ENCODE measurements at places on chromosomes 12 and 14. TPM values are rescaled to one million over a fixed set of nuclear protein-coding genes. Genes with fewer than 3 reads are reported as not detected.

DNA sequence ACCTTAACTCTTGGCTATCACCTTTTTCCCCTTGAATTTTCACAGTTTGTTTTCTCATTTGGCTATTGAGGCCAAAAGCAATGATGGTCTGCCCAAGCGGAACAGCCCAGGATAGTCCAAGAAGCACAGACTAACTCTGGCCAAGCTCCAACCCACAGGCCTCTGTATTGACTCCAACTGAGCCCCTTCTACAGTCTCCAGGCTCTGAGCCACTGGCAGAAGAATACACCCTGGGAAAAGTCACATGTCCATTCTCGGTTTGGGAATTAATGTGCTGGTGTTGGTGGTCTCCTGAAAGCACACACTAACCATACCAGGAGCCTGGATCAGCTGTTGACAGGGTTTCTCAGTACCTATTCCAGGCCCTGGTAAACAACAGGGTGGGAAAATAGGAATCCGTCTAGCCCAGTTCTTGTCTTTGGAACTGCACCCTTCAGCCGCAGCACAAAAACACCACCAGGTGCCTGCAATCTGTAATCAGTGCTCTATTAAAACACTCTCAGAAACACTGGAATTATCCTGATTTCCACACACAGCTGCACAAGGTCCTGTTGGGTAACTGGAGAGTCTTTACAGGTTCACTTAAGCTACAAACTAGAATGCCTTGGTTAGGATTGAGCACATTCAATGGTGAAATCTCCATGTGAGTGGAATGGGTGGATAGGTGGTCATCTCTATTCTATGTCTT is 63.6 kb downstream of the STXBP6 start:
- no peak for DNase-seq

GRCh38 chr14:51507906-51508511 is 143.7 kb upstream of the FRMD6 start:
- peak; percentile 13 for DNase-seq

DNA sequence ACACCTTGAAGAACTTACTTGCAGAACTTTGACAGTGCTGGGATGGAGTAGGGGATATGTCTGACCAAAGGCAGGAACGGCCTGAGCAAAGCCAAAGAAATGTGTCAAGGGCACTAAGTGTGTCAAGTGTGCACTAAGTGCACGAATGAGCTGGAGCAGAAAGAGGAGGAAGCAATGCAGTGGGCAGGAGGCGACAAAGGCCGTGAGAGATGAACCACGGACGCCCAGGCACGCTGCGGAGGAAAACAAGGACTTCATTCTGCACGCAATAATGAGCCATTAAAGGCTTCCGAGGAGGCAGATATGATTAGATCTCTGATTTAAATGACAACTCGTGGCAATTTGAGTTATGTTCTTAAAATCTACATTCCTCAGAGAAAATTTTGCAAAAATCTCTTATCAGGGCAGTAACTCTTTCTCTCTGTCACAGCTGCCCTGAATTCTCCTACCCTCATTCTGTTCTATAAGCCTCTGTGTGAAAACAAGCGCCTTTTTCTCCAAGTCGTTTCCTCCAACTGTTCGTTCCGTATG is 25.3 kb downstream of the GRIN2B start:
- no peak for DNase-seq

Gene SSPN
- 0.31 TPM for total RNA-seq

GRCh38 chr12:76820888-76821482 is 57.1 kb downstream of the ZDHHC17 start:
- DNase-seq: peak; percentile 39

Gene SCNN1A
- 28.5 TPM for total RNA-seq

Gene CCDC177
- total RNA-seq: 0.17 TPM

GRCh38 chr12:83769151-83769550 is 1082.4 kb downstream of the TMTC2 start:
- no peak for DNase-seq

DNA sequence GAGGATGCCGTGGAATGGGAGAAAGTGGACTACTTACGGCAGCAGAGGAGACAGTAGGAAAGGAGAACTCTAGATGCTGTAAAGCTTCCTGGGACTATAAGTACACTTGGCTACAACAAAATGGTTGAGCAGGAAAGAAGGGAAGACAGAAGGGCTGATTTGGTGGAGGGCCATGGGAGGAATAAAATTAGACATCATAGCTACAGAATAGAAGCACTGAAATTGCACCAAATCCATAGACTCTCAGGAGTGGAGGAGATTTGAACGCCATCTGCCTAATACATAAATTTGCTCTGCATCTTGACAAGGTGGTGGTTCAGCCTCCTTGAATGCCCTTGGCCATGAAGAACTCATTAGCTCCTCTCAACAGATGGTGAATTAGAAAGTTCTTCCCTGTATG is 16.3 kb upstream of the DCP1B start:
- no peak for DNase-seq

DNA sequence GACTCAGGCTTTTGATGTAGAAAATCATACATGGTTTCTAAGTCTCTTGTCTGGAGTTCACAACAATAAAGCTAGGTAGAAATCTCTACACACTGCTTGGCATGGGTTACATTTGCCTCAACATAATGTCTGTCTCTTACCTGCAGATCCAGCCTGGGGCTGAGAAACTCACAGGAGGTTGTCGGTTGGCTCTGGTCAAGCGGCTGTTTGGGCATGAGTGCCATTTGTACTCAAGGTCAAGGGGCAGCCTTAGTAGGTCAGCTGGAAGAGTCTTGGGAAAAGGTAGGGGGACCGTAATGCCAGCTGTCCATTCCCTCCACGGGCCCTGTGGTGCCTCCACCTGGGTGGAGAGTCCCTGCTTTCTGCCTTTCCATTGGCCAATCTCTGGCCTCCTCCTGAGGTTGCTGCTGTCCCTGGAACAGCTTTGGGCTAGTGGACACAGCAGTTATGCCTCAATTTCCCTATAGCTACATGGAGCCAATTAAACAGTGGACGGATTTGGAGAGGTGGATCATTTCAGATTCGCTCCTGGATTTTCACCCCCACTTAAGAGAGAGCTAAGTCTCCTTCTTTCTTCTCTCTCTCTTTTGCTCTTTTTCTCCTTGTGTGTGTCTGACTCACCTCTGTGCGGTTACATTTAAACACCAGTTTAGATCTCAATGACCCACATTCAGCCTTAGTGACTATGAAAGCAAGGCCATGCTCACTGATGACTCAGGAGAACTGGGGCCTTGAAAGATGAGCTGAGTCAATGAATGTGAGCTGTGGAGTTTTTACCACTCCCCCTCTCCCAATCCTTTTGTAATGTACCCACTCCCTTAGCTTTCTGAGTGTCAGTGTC is 132.8 kb upstream of the HIF1A start:
- DNase-seq: no peak

- no peak for DNase-seq
Measured at GRCh38 chr12:107469011-107469410, 216.6 kb upstream of the PWP1 start.

DNA sequence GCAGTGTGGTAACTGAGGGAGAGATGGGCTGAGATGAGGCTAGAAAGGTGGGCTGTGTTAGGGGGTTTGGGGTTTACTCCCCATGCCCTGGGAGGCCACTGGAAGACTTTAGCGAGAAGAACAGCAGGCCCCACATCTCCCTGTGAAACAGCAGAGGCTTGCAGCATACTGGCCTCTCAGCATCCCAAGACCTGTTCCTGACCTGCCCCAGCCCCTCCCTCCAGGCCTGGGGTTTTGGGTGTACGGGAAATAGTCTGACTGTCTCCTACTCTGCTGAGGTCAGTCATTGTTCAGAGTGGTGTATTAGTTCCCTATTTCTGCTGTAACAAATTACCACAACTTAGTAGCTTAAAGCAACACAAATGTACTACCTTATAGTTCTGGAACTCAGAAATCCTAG is 103.5 kb upstream of the HIF1A start:
- no peak for DNase-seq

- DNase-seq: peak; percentile 85
Measured at GRCh38 chr12:131642101-131642540, 68.8 kb upstream of the SFSWAP start.

- DNase-seq: no peak
Measured at GRCh38 chr14:32683679-32684078, 255.0 kb upstream of the NPAS3 start.

- no peak for DNase-seq
Measured at GRCh38 chr12:92138626-92139025, 7.0 kb downstream of the BTG1 start.

GRCh38 chr12:84247931-84248330 is 664.7 kb downstream of the SLC6A15 start:
- DNase-seq: no peak

DNA sequence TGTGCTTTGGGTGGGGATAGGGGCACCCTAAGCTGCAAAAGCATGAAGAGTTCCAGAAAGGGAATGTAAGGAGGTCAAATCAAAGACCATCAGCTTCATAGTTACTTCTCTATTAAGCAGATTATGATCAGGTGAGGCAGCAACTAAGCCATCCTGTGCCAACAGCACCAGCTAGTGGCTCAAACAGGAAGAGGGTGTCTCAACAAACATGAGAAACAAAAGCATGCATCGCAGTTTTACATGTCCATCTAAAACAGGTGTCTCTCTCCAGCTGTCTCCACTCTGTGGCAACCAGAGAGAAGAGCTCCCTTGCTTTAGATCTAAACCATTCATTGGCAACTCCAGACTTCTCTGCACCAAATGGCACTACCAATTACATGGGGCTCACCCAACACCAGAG is 52.9 kb downstream of the ACTN1 start:
- peak; percentile 66 for DNase-seq

- DNase-seq: no peak
Measured at GRCh38 chr14:22845821-22846625, 9.6 kb downstream of the MMP14 start.

Gene SERPINA12
- not detected for total RNA-seq

DNA sequence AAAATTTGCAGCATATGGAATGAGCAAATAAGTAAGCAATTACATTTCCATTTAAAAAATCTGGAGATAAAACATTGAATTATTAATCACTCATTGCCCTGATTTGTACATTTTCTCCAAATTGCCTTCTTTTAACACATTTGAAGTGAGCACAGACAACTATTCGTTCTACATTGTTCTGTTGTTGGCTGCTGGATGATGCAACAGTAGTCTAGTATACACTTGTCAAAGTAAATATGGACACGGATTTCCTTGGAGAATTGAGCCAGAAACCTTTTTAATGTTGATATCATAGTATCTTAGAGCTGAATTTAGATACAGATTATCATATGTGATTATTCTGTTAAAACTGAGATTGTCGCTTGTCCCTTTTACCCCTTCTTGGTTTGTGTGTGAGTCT is 188.2 kb downstream of the FUT8 start:
- DNase-seq: no peak

Gene CAPZA3
- total RNA-seq: not detected

GRCh38 chr12:123010110-123010509 is 29.6 kb downstream of the ARL6IP4 start:
- DNase-seq: no peak

Gene DLK1
- 1.5 TPM for total RNA-seq

- DNase-seq: no peak
Measured at GRCh38 chr12:93743999-93744689, 67.0 kb downstream of the CRADD start.

DNA sequence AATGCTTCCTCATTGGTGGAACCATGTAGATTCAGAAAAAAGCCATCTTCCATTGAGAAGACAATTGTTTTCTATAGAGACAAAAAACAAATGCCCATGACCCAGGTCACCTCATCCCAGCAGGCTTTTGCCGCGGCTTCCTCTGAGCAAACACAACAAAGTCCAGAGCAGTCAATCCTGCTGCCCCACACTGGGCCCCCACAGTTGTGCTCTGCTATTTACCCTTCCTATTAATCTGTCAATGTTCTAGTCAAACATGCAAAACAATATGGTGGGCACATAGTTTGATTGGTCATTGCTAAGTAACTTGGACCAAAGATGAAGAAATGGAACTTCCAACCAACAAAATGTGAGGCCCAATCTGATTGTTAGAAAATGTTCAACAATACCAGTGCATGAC is 20.7 kb downstream of the C12orf42 start:
- no peak for DNase-seq

GRCh38 chr12:54650889-54651288 is 2.7 kb upstream of the DCD start:
- no peak for DNase-seq

Gene TNS2
- total RNA-seq: 8.7 TPM

DNA sequence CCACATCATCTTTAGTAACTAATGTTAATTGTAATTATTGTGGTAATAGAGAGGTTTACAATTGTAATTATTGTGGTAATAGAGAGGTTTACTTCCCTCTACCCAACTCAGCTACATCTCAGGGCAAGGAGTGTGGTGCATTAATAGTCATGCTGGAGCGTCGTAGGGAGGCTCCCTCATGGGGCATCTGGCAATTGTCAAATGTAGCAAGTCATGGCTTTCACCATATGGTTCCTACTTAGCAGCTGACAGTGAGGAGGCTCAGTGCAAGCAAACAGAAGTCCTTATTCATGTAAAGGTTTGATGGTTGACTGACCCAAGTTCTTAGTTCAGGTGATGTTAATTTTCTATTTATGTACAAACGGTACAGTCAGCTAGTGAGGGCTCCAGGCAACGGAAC is 1012.0 kb downstream of the FLRT2 start:
- no peak for DNase-seq

DNA sequence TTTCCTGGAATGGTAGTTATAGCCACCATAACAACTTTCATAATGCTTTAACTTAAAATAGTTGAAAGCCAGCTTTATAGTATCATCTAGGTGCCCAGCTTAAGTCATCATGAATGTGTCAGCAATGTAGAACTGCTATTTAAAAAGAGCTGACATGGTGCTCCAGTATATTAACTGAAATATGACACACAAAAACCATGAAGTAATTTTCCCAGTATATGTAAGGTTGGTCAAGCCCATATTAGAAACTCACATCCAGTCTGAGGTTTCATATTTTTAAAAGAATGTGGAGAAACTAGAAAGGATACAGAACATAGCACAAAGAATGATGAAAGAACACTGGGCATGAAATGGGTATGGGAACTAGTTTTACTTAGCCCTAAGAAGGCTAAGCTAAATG is 121.3 kb upstream of the KRAS start:
- no peak for DNase-seq

GRCh38 chr12:68043435-68043834 is 54.2 kb downstream of the IFNG-AS1 start:
- no peak for DNase-seq

GRCh38 chr12:94702696-94703095 is 52.3 kb upstream of the TMCC3 start:
- DNase-seq: no peak

DNA sequence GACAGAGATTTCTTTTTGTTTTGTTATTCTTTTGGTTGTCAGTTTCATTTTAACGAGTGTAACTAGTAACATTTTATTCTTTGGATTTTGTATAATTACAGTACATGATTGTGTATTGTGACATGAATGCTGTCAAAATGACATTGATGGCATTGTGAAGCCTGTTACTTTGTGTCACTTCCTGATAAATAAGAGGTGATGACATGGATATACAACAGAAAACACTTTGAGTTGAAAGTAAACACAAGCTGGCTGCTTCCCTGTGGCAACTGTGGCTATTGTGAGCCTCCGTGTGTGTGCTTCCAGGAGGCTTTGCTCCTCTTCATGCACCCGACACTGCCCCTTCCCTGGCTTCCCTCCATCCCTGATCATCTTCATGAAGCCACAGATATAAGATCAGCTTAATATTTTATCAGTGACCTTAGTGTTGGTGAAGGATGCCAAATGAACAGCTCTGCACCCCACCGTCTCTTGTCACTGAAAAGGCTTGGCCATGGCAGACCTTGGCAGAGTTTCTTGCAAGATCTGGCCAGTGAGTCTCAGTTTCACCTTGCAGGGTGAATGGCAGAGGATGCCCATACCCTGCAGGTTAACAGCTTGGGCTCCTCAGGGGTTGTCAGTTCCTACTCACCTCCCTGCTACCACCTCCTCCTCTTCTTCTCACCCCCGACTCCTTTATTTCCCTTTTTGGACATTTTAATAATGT is 191.9 kb downstream of the EPS8 start:
- DNase-seq: no peak

Gene NR4A1
- total RNA-seq: 11.8 TPM

GRCh38 chr12:66072566-66072965 is 58.0 kb downstream of the LLPH start:
- DNase-seq: no peak

Data from H7 (cell line).